ENCODE measurements at places on chromosomes 13 and 19. TPM values are rescaled to one million over a fixed set of nuclear protein-coding genes. Genes with fewer than 3 reads are reported as not detected.

The PSG1 gene
- total RNA-seq = 0.62 TPM

The TNFSF13B gene
- 5.5 TPM for total RNA-seq

The PSG2 gene
- total RNA-seq = 0.12 TPM

The APOC4 gene
- not detected for total RNA-seq

The ZNF787 gene
- total RNA-seq = 30.2 TPM

The URAD gene
- total RNA-seq = not detected

The CYP2S1 gene
- 0.22 TPM for total RNA-seq

The MISP3 gene
- 0.25 TPM for total RNA-seq

The LGALS14 gene
- total RNA-seq = not detected

The ZNF443 gene
- total RNA-seq = 3.7 TPM

The TM9SF2 gene
- 143 TPM for total RNA-seq

The TGDS gene
- 19.0 TPM for total RNA-seq

The CELF5 gene
- not detected for total RNA-seq

The FCAR gene
- not detected for total RNA-seq

The ZNF222 gene
- total RNA-seq = 7.9 TPM

The CXCL17 gene
- not detected for total RNA-seq

The CFAP97D2 gene
- total RNA-seq = not detected

The BST2 gene
- total RNA-seq = 0.77 TPM

The IFNL1 gene
- total RNA-seq = not detected

The LYL1 gene
- 0.77 TPM for total RNA-seq

The ZSCAN4 gene
- not detected for total RNA-seq

The PEAK3 gene
- total RNA-seq = not detected

The ADGRE3 gene
- total RNA-seq = under 0.01 TPM

The CLEC17A gene
- total RNA-seq = not detected

The SPRED3 gene
- 2.4 TPM for total RNA-seq

The RNF225 gene
- not detected for total RNA-seq

The GJB6 gene
- total RNA-seq = not detected

The C1QTNF9B gene
- 1.2 TPM for total RNA-seq

The NCAN gene
- under 0.01 TPM for total RNA-seq

The C1QTNF9 gene
- total RNA-seq = not detected

The MAB21L1 gene
- under 0.01 TPM for total RNA-seq

The CPB2 gene
- not detected for total RNA-seq

The FFAR1 gene
- not detected for total RNA-seq

The PKN1 gene
- total RNA-seq = 203 TPM

The KCNN4 gene
- total RNA-seq = 1.3 TPM

The APOC1 gene
- total RNA-seq = 1.4 TPM

The GNG7 gene
- total RNA-seq = under 0.01 TPM

The SPACA4 gene
- not detected for total RNA-seq

All from uterine smooth muscle cell (primary cell).